ENCODE measurements at places on chromosomes 13 and 19.
A peak's percentile ranks its signal among the peaks of the same experiment; 100 is the strongest.

DNA sequence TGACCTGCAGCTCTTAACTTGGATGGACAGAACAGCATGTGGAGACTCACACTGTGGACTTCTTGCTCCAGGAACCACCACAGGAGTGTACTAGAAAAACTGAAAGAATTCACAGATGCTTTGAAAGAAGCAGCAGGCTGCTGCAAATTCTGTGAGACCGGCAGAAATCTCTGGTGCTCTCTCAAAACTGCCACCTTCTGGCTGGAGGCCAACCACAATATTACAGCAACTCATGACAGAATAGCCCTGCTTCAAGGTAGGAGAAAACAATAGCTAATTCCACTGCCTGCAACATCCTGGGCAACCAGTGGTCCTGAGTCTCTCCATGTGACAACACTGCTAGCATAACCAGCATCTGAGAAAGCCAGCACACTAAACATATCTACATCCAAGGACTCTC lies 26.9 kb downstream of the CDK8 start:
- DNase-seq, result no peak

- DNase-seq, result no peak
Observed at GRCh38 chr13:52896827-52897659, 48.6 kb upstream of the PCDH8 start.

DNA sequence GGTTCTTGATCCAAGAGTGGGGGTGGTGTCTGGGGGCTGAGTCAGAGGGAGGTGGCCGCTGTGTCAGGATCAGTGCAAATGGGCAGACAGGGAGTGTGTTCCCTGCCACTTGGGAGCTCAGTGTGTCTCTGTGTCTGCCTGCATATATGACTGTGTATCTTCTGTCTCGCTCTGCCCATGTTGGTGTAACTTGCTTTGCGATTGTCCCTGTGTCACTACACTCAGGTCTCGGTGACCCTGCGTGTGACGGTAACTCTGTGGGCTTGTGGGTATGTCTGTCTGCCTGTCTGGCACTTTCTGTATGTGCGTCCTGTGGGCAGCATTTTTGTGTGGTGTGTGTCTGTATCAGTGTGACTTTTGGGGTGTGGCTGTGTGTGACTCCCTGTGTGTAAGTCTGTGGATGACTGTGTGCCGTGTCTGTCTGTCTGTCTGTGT lies 8.2 kb upstream of the ERFL start:
- no peak for DNase-seq

GRCh38 chr13:93217721-93218261 lies 8.8 kb upstream of the GPC6 start:
- no peak for DNase-seq

- no peak for DNase-seq
Observed at GRCh38 chr13:44399074-44399473, 25.4 kb downstream of the SERP2 start.

GRCh38 chr19:8504919-8505318 lies 2.5 kb upstream of the PRAM1 start:
- DNase-seq, result no peak

DNA sequence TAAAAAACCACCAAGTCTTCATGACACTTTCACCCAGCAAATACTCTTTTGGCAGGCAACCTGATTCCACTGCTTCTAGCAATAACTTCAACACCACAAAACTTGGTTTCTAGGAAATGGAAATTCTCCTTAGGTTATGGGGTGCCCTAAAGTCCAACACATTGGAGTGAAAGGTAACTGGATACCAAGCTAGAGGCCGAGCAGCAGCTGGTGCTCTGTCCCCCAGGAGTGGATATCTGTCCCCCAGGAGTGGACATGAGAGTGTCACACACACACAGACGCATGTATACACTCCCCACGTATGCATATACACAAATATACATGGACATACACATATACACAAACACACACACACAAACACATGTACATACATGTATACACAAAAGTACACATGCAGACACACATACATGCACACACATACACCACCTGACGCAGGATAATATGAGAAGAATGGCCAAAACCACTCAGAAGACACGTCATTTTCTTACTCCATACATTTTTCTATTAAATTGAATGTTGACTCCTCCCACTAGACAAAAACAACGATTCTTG lies 50.8 kb downstream of the RFX2 start:
- no peak for DNase-seq

DNA sequence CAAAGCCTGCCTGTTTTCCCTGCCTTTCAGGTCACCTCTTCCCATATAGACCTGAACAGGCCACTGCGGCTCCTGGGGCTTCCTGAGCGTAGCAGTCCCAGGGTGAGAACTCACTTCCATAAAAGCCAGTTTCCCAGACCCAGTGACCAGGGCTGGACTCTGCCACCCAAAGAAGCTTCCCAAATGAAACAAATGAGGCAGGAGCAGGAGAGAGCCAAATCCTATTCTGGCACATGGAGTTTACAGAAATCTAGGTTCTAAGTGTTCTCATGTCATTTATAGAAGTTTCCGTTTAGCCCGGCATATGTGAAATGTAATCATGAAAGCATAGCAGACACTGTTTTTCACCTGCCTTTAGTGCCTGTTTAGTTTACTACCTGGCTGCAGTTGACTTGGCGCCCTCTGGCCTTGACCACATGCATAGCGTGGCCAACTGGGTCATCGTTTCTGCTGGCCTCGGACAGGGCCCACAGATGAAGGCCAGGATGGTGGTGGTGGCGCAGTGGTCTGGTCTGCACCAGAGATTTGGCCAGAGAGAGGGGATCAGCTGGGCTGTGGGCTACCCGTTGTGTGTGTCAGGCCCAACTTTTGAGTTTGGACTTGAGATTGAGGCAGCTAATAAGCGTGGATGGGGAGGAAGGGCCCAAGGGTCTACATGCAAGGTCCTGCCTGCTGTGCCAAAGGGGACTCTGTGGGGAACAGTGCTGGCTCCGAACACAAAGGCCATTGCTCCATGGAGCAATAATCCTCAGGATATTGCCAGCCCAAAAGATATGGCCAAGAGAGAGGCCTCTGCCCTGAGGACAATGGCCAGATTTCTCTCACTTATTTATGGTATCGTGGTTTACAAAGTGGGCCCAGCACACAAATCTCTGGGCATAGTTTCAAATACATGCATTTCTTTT lies 43.3 kb downstream of the NFIX start:
- DNase-seq, result no peak

DNA sequence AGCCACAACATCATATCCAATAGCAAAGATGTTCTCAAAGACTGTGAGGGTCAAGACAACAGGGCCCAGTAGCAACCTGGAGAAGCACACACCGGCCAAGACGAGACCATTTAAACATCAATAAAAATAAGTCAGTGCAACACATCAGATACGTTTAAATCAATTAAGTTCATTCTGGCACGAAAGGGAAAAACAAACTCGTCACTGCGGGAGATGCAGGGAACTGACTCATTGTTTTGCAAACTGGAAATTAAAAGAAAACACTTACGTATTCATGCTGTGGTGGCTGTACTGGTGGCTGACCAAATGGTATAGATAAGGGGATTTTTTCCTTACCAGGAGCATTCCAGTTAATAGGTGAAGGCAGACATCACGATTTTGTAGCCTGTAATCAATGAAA lies 26.3 kb upstream of the SLC15A1 start:
- DNase-seq, result no peak

GRCh38 chr19:1118999-1119398 lies 15.2 kb downstream of the GPX4 start:
- DNase-seq, result no peak

DNA sequence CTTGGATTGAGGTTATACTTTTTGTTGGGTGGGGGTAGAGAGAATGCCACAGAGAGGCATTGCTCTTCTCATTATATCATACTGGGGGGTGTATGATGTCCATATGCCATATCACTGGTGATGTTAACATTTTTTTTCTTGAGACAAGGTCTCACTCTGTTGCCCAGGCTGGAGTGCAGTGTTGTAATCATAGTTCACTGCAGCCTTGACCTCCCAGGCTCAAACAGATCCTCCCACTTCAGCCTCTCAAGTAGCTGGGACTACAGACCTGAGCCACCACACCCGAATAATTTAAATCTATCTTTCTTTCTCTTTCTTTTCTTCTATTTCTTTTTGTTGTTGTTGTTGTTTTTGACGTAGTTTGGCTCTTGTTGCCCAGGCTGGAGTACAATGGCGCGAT lies 4.9 kb upstream of the SNRNP70 start:
- no peak for DNase-seq

DNA sequence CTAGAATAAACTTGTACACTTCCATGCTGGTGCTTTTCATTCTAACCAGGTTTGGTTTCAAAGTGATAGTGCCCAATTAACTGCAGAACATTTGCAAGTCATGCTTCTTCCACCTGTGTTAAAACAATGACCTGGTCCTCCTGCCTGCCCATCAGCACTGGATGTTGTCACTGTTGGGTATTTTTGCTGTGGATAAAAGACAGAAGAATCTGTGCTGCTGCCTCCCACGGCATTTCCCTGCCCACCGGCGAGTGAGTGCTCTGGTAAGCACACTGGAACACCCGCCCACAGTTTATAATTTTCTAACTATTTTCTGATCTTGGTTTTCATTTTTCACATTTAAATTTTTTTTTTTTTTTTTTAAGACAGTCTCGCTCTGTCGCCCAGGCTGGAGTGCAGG lies 2.3 kb upstream of the AKAP8 start:
- no peak for DNase-seq

- no peak for DNase-seq
Observed at GRCh38 chr13:35818633-35819067, 312.5 kb downstream of the DCLK1 start.

- no peak for DNase-seq
Observed at GRCh38 chr13:37492075-37492474, 106.5 kb downstream of the POSTN start.

- no peak for DNase-seq
Observed at GRCh38 chr13:29819143-29819542, 31.3 kb downstream of the UBL3 start.

GRCh38 chr19:51686171-51686570 lies 7.0 kb upstream of the SPACA6 start:
- DNase-seq, result no peak

- DNase-seq, result no peak
Observed at GRCh38 chr13:47372751-47373150, 475.9 kb upstream of the HTR2A start.

GRCh38 chr19:47796785-47797184 lies 7.6 kb downstream of the TPRX1 start:
- no peak for DNase-seq

GRCh38 chr13:33235078-33235477 lies 50.5 kb downstream of the STARD13 start:
- no peak for DNase-seq

- DNase-seq, result no peak
Observed at GRCh38 chr19:16274447-16274846, 50.2 kb upstream of the KLF2 start.

- DNase-seq, result no peak
Observed at GRCh38 chr19:31268751-31269383, 80.4 kb downstream of the TSHZ3 start.

DNA sequence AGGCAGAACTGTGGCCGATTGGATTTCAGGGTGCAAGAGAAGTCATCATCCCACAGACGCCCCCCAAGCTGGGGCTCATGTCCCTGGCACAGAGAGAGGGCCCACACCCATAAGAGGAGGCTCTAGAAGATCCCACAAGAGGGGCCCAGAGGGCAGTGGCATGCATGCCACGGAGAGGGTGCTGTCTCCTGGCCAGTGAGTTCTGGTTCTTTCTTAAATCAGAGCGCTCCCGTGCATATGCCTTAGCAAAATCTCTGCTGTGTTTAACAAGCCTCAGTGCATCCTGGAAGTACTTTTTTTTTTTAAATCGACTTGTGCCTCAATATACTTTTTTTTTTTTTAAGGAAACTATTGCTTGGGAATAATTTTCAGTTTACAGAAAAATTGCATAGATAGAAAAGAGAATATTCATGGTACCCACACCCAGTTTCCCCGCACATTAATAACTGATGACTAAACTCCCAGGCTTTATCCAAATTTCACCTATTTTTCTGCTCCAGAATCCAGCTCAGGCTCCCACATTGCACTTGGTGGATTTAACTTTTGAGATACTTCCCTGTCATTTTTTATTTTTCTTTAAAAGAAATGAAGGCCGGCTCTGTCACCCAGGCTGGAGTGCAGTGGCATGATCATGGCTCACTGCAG lies 59.1 kb downstream of the PEX11G start:
- DNase-seq, result no peak

GRCh38 chr19:45575216-45575615 lies 9.4 kb downstream of the OPA3 start:
- no peak for DNase-seq

DNA sequence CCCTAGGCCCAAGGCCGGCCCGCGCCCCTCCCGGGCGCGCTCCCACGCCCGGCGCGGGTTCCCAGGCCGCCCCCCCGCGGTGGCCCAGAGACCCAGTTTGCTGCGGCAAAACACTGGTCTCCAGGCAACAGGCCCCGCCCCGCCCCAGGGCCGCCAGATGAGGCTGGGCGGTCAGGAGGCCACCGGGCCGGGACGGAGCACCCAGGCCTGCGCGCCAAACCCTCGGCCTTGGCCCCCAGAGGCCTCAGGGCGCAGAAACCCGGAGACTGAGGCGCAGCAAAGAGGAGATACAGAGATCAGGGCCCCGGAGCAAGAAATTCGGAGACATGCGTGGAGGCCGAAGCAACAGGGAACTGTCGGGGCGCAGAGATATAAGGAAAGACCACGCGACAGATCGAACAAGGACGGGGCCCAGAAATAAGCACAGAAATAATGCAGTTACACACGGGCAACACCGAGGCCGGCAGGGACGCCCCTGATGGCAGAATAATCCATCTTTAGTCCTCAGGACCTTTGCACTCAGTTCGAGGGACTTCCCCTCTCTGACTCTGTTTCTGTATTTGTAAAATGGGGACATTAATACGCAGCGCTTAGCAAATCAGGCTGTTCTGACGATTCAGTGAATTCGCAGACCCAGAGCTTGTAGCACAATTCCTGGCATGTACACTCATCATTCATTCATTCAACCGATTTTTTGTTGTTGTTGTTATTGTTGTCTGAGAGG lies 20.8 kb upstream of the ERCC1 start:
- peak; percentile 69 for DNase-seq

DNA sequence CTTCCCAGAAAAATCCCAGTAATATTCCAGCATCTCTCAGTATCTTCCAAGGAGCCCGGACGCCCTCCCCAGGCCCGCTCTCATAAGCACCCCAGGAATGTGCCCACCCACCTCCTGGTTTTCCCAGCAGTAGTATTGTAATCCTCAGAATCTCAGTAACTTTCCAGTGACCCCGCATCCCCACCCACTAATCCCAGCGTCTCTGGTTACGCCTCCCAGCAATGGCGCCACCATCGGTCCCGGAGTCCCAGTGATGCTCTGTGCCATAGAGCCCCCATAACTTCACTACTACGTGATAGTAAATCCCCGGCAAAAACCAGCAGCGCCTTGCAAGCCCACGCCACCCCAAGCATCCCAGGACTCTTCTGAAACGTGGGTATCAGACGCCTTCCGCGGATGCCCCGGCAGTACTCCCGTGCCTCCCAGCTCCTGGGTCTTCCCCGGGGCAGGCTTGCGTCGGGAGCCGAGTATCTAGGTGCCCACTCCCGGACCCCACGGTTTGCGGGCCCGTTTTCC lies 928 bp upstream of the PNPLA6 start:
- no peak for DNase-seq

- no peak for DNase-seq
Observed at GRCh38 chr19:33785795-33786194, 10.9 kb upstream of the KCTD15 start.

Measured in T follicular helper cell (primary cell).